NCI-H524 treated with DMSO at 0.1 percent for 48 hours (cell line): ENCODE measurements at places on chromosomes 2 and 18.

- no peak for DNase-seq
Measured at GRCh38 chr2:214100488-214100887, 310.4 kb upstream of the VWC2L start.

GRCh38 chr2:95734976-95735890, 143.4 kb downstream of the TRIM43 start:
- DNase-seq, result no peak

DNA sequence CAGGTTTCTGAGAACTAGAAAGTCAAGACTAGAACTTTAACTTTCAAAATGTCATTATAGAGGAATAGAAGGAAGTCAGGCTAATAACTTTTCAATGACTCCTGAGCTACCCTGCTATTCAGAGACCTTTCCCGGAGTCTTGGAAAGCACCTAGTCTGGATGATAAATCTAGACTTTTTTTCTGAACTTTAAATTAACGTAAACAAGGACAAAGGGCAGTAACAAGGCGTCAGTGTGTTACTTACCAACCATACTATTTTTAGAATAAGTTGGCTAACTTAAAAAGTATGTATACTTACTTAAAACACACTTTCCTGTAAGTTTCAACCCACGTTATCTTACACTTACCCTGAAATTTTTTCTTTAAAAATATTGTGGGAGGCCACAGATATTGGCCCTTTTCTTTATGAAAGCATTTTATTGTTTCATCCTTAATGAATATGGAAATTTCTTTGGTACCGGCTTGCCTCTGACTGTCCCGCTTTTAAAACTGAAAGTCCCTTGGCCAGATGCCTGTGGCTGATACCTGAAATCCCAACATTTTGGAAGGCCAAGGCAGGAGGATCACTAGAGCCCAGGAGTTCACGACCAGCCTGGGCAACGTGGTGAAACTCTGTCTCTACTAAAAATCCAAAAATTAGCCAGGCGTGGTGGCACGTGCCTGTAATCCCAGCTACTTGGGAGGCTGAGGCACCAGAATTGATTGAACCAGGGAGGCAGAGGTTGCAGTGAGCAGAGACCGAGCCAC, 9.7 kb downstream of the PMAIP1 start:
- no peak for DNase-seq

- no peak for DNase-seq
Measured at GRCh38 chr2:163407296-163407695, 328.5 kb downstream of the FIGN start.

DNA sequence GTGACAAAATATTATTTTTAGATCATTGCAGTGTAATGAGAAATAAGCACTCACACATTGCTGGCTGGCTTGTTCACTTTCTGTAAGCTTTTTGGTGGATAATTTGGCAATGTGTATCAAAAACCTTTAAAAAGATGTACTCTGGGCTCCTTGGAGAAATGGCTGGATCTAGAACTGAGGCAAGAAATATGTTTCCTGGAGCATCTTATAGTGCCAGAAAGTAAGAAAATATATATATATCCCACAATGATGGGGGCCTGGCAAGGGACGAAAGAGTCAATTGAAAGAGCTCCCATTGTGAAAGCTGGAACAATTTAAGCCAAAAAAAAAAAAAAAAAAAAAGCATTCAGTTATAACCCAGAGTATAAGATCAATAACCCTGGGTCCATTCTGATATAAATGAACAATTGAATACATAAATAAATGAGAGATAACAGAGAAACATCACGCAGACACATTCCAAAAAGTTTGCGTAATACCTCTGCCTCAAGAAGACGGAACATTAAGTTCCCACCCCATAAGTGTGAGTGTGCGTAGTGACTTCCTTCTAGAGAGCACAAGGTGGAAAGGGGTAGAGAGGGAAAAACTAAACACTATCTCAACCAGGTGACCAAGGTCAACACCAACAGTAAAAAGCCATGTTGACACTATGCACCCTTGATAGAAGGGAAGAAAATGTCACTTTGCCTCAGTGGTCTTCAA, 77.5 kb downstream of the BIN1 start:
- no peak for DNase-seq

- DNase-seq, result no peak
Measured at GRCh38 chr2:164785457-164785856, 56.2 kb downstream of the COBLL1 start.

DNA sequence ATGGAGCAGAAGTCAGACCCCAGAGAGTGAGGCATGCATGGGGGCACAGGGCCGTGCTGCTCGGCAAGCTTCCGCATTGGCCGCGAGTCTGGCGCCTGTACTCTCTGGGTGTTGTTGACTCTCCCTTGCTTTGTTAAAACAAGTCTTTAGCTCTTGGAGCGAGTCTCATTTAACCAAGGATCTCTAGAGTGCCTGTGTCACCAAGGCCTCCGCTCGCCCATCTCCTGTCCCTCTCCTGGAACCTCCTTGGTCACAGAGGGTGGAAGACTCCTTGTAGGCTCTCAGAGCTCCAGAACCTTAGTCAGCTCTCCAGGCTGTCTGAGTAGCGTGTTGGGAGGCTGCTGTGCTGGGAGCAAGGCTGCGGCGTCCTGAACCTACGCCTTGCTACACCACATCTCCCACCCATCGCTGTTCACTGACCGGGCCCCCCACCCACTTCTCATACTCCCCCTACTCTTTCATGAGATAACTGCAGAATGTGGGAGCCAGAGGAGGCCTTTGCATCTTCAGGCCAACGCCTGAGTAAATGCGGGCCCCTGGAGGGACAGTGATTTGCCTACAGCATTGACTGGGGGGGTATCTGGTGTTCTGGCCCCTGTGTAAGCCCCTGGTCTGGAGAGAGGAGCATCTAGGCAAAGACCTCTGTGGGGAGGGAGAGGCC, 66.1 kb downstream of the CIB4 start:
- DNase-seq, result no peak

- no peak for DNase-seq
Measured at GRCh38 chr2:7052404-7052803, 135.2 kb downstream of the RNF144A start.

DNA sequence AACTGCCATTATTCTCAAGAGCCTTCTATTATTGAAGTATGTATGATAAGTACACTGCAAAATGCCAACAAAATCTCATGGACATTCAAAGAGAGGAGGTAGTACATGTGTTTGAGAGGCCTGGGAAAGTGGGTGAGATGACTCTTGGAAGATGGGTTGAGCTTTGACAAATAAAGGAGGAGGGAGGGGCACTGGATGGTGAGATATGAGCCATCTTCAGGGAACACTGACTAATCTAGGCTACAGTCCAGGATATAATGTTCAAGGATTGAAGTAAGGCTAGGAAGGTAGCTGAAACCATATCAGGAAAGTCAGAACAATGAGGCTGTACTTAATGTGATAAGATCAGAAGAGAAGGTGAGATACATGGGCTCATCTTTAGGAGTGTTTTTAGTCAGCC, 559.7 kb downstream of the ZEB2 start:
- no peak for DNase-seq

- DNase-seq, result no peak
Measured at GRCh38 chr18:69638056-69638455, 237.4 kb downstream of the DOK6 start.

DNA sequence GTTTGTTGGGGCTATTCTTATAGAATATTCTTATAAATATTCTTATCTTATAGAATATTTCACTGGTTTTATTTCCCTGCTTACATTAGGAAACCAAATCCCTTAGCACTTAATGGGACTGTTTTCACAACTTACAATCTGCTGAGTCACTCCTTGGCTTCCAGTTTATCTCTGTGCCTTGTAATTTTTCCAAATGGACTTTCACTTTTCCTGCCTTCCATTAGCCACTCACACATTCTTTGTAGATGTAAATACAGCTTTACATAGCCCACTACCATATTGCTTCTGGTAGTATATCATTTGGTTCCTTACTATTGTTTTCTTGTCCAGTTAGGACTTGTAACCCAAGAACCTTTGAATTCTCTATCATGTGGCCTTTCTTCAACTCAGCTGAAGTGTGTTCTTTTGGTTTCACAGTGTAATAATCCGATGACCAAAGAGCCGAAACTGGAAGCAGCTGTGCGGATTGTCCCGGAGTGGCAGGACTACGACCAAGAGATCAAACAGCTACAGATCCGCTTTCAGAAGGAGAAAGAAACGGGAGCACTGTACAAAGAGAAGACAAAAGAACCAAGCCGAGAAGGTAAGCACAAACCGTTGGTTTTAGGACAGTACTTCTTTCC, 96.1 kb downstream of the UGGT1 start:
- no peak for DNase-seq

GRCh38 chr2:150259746-150260145, 227.7 kb downstream of the RND3 start:
- no peak for DNase-seq

DNA sequence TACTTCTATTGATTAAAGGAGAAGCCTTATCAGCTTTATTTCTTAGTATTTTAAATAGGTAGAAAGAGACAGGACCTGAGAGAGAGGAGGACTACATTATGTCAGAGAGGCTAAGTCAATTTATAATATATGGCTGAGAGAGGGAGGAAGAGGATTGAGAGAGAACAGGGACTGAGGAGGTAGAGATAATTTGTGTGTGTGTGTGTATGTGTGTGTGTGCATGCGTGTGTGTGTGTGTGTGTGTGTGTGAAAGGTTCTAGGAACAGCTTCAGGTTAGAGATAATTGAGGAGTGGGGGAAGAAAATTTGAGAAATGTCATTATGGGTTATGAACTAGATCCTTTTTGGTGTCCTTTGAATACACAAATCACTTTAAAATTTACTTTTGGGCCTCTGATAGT, 15.2 kb downstream of the DOK1 start:
- DNase-seq, result no peak
